ENCODE measurements at places on chromosomes 6 and 20.

GRCh38 chr6:4522453-4522852, 253.8 kb upstream of the CDYL start:
- DNase-seq: no peak
- H3K4me3 ChIP-seq: no peak overlapping the region
- H3K27ac ChIP-seq: no peak overlapping the region
- no peaks in the 10 kb centered on the region for H3K4me1 ChIP-seq

- no peak overlapping the region for H3K4me3 ChIP-seq
- H3K27ac ChIP-seq: no peak overlapping the region
- no peaks in the 10 kb centered on the region for H3K27me3 ChIP-seq
- no peak for DNase-seq
- H3K36me3 ChIP-seq: no peaks in the 10 kb centered on the region
These were observed 8.3 kb upstream of the MRPS18A start for GRCh38 chr6:43695967-43696291.

- H3K27me3 ChIP-seq: peaks cover 3% of the 10 kb centered on the region
- DNase-seq: no peak
- no peak overlapping the region for H3K4me3 ChIP-seq
- no peaks in the 10 kb centered on the region for H3K4me1 ChIP-seq
- no peaks in the 10 kb centered on the region for H3K36me3 ChIP-seq
These were observed 33.9 kb upstream of the PRSS16 start for GRCh38 chr6:27213544-27214125.

GRCh38 chr6:44183783-44184182, 25.2 kb downstream of the CAPN11 start:
- H3K36me3 ChIP-seq: no peaks in the 10 kb centered on the region
- no peak overlapping the region for H3K4me3 ChIP-seq
- H3K27ac ChIP-seq: no peak overlapping the region
- no peaks in the 10 kb centered on the region for H3K27me3 ChIP-seq
- DNase-seq: no peak
- H3K4me1 ChIP-seq: no peaks in the 10 kb centered on the region

DNA sequence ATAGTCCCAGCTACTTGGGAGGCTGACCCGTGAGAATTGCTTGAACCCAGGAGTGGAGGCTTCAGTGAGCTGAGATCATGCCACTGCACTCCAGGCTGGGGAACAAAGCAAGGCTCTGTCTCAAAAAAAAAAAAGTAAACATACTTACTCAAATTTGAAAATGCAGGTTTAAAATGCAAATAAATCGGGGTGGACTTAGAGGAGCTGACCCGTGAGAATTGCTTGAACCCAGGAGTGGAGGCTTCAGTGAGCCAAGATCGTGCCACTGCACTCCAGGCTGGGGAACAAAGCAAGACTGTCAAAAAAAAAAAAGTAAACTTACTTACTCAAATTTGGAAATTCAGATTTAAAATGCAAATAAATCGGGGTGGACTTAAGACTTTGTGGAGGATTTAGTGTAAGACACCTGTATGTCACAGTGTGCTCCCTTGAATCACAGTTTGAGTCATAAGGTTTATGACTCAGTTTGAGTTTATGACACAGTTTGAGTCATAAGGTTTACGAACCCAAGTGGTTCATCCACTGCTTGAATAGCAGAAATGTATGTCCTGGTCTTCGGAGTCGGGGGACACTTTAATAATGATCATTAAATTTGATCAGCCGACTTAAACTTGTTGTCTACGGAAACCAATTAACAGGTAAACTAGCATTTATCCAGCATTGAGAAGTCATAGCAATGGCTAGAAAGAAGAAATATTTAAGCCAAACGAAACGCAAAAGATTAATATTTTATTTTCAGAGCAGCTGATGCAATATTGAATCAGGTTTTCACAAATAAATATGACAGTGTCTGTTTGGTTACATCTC, 6.8 kb upstream of the MRPS10 start:
- no peaks in the 10 kb centered on the region for H3K4me1 ChIP-seq
- H3K27ac ChIP-seq: no peak overlapping the region
- DNase-seq: no peak
- no peak overlapping the region for H3K4me3 ChIP-seq

GRCh38 chr6:23630726-23631635, 495.0 kb upstream of the NRSN1 start:
- no peak for DNase-seq
- no peak overlapping the region for H3K27ac ChIP-seq
- no peak overlapping the region for H3K4me3 ChIP-seq
- no peaks in the 10 kb centered on the region for H3K4me1 ChIP-seq
- no peaks in the 10 kb centered on the region for H3K36me3 ChIP-seq

Data from aorta (tissue), 5 donors.